NCI-H2081 (cell line): ENCODE measurements at places on chromosomes 1 and 21.

- DNase-seq: no peak
These were observed 94.3 kb upstream of the IRF2BP2 start for GRCh38 chr1:234704106-234704887.

DNA sequence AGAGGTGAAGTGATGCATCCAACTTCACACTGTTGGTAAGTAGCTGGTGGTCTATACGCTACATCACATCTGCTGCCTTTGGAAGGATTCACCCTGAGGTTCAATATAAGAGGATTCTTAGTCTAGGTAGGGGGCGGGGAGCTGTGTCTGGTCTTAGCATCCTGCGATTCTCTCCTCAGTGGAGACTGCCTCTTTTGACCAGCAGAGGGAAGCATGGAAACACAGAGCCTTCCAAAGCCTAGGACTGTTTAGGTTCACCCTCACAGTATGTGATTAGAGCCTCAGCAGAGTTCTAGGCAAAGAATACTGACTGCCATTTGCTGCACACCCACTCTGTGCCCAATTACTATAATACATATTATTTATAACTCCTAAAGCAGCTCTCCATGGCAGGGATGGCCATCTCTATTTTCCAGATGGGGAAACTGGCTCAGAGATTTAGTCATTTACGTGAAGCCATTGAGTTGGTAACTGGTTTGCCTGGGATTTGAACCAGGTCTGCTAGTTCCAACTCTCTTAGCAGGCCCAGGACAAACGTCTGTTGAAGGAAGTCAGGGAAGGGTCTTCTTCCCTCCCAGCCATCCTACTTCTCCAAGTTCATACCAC is 28.9 kb upstream of the EFCAB14 start:
- peak; percentile 51 for DNase-seq

GRCh38 chr1:224543453-224543852 is 72.7 kb upstream of the CNIH3 start:
- no peak for DNase-seq

DNA sequence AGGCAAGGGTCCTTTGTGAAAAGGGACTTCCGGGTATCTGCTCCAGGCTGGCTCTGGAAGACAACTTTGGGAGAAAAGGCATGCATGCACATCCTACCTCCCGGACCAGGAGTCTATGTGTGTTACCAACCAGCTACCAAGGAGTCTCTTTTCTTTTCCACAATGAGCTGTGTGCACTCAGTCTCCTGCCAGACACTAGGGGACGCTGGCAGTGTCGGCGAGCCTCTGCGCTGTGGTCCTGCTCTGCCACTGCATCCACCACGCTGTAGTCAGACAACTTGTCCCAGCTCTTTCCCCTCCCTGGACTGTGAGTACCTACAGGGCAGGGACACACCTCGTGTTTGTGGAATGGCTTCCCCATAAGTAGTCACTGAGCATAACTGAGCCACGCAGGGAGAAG is 5.1 kb upstream of the SSR2 start:
- no peak for DNase-seq

DNA sequence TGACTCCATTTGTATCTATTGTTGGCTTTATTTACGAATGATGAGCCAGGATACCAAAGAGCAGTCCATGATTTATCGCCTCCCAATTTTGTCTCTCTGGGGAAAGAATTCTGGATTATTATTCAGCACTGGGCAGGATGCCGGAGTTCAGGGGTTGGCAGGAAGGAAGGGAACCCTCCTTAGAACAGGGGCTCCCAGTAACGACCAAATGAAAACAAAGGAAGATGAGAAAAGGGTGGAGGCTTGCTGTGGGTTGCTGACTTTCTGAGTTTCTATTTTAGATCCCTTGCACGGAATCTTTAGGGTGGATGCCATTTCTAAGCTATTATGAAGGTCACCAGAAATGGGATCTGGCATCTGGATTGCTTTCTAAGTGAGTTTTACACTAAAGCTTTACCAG is 231.2 kb upstream of the LYPLAL1 start:
- DNase-seq: no peak

GRCh38 chr1:189657715-189658114 is 819.9 kb downstream of the BRINP3 start:
- no peak for DNase-seq
